ENCODE measurements at places on chromosomes 4 and X.

GRCh38 chr4:109559625-109559982 lies 442 bp upstream of the MCUB start:
- peak; percentile 31 for ATAC-seq

DNA sequence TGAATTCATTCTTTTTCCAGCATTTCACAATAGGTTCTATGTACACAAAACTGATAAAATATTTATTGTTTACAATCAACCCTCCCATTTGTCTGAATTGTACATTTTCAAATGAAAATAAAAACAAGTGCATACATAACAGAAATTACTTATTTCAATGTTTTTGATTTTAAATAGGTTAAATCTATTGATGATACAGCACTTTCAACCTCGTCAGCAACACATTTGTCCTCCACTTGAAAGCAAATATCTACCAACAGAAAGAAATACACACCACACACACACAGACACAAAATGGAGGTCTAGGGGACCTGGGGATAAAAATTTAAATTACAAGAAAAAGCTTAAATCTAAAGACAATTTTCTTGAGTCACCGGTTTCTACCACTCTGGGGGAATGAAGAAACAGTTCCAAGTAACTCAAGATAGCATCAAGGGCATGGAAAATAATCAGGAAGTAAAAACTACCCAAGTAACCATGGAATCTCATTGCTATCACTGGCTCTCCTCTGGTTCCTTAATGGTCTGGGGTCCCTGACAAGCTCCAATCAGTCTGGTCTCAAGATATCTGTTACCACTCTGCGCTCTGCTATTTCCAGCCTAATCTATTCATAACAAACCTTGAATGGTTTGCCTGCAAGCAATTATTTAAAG lies 27.6 kb downstream of the ANKRD17 start:
- no peak for ATAC-seq

DNA sequence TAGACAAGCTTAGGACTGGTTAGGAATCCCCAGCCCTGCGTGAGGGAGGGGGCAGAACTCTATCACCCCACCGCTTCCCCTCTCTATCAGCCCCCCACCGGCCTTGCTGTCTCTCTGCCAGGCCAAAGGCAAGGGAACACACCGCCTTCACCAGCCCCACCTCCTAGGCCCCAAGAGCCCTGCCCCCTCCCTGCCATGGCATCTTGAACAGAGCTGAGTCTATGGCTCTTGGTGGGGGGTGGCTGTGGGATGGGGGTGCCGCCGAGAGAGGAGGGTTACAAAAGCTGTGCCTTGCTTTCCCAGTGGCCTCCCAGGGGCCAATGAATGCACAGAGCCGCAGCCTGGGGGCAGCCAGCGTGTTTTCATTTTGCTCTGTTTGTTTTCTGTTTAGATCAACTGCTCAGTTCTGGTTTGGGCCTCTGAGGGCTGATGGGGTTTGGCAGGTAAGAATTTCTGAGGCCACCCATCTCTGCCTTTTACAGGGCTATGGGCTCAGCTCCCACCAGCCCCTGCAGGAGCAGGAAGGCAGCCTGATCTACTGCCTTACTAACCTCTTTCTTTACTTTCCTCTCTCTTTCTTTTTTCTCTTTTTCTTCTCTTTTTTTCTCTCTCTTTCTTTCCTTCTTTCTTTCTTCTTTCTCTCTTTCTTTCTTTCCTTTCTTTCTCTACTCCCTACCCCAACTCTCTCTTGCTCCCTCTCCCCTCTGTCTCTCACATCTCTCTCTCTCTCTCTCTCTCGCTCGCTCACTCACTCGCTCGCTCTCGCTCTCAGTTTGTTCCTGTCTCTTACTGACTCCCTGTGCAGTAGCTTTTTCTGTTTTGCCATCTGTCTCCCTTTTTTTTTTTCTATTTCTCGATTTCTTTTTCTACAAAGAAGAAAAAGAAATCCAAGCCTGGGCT lies 128.3 kb downstream of the PJA1 start:
- ATAC-seq: no peak

GRCh38 chr4:164997324-164997723 lies 19.9 kb upstream of the TRIM61 start:
- ATAC-seq: no peak

GRCh38 chr4:176814770-176815169 lies 22.0 kb upstream of the VEGFC start:
- no peak for ATAC-seq

DNA sequence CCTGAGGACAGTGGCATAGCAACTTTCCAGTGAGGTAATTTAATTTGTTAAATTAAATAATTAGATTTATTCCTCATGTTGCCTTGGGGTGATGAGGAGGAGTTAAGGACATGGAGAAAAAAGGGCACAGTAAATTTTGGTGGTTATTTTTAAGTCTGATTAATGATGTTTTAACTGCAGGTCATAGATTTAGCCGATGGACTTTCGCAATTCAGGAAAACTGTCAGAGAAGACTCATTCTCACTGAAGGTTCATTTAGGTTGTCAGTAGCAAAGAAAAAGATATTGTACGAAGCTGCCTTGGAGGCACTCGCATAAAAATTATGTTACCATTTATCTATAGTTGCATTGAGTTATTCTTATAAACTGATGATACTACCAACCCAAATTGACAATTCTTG lies 164.2 kb upstream of the PITX2 start:
- no peak for ATAC-seq

- no peak for ATAC-seq
These were observed 36.1 kb upstream of the RNF150 start for GRCh38 chr4:141169391-141169790.

DNA sequence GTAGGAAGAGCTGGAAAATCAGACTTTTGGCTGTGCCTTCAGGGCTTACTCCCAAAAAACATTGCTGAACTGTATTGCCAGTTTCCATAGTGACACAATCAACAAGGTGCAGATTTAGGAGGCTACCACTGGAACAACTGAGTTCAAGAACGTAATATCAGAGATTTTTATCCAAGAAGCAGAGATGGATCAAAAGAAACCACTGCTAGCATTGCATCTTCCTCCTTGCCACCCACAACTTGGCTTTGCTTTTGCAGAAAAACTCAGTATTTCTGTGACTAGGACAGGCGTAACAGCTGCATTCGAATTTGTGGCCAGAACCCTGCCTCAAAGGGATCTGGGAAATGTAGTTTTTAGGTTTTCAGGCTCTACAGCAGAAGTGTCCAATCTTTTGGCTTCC lies 27.8 kb upstream of the WDFY3 start:
- ATAC-seq: no peak

DNA sequence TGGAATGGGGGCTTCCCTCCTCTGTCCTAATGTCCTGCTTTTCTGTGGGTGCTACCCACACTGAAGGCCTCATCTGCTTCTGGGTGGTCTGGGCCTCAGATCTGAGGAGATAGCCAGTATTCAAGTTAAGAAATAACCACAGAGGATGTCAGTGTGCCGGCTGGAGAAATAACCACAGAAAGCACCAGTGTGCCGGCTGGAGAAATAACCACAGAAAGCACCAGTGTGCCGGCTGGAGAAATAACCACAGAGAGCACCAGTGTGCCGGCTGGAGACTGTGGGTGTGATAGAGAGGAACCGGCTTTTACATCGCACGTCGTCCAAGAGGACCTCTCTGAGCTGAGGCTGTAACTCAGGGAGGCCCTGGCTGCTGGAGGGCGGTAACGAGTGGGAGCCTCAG lies 65.7 kb upstream of the PSAPL1 start:
- ATAC-seq: no peak

GRCh38 chr4:41428601-41429279 lies 109.2 kb upstream of the LIMCH1 start:
- ATAC-seq: no peak

DNA sequence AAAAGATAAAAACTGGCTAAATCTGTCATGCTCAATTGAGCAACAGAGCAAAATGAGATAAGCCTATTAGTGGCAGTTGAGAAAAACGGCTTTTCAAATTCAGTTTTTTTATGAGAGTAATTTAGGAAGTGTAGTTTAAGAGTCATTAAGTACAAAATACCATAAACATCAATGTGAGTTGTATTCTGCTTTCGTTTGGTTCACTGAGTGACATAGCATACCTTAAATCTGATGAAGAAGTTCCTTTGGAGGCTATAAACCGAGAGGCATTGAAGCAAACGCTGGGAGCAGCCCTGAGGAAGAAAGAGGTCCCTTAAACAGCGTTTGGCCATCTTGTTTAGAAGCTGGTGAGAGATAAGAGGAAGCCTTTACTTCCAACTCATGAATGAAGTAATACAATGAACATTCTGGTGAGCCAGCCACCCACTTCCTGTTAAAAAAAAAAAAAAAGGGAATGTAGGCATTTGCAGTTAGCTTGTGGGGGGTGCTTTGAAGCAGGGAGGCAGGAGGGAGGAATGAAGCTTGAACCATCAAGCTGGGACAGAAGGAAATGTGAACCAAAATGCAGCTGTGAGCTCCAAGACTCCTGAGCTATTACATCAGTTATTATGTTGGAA lies 132.3 kb downstream of the ZNF330 start:
- no peak for ATAC-seq

GRCh38 chr4:139833151-139833910 lies 167.7 kb downstream of the MGST2 start:
- ATAC-seq: no peak

GRCh38 chr4:145731028-145731427 lies 51.1 kb downstream of the C4orf51 start:
- ATAC-seq: no peak

DNA sequence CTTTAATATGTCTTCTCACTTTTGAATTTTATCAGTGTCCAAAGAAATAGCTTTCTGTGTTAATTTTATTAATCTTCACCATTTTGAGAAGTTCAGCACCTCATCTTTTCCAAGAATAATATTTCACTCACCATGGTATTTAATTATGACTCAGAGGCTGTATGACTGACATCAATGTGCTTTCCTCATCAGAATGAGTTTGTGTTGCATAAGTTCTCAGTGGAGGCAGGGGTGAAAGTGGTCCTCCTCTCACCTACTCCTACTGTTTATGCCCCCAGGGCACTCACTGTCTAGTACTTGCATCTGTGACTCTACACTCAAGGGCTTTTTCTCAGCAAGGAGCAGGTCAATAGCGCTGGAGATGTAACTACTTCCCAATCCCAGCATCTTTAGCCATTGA lies 905.3 kb upstream of the INTU start:
- no peak for ATAC-seq

- no peak for ATAC-seq
These were observed 55.2 kb downstream of the HTRA3 start for GRCh38 chr4:8324640-8325239.

- no peak for ATAC-seq
These were observed 365.1 kb upstream of the CXorf51A start for GRCh38 chrX:147179625-147180024.

- peak; percentile 68 for ATAC-seq
These were observed at the start of gene BEX3 for GRCh38 chrX:103376118-103376978. Gene BEX3, plus strand, starts transcription at chrX:103376538. Its CDS starts 984 bp downstream, at chrX:103377522.

DNA sequence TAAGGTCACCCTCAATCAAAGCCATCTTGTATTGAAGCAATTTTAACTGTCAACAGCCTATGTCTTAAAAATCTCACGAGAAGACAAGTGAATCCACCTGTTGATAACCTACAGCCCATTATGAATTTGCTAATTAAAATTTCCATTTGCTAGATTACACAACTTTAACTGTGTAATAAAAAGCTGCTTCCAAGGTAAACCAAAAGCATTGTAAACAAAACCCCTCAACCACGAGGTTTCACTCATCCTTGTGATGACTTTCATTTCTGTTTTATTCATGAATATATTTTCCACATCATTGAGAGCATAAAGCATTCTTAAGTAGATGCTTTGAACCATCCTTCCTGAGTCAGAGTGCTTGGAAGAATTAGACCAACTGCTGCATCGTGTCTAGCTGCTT lies 217.5 kb upstream of the GYPA start:
- no peak for ATAC-seq

- no peak for ATAC-seq
These were observed 2.1 kb upstream of the GALNT7 start for GRCh38 chr4:173166491-173166890.

- no peak for ATAC-seq
These were observed 228.1 kb downstream of the THOC2 start for GRCh38 chrX:123504630-123505270.

GRCh38 chrX:84477114-84477513 lies 25.1 kb downstream of the HDX start:
- ATAC-seq: no peak

- no peak for ATAC-seq
These were observed 132.6 kb downstream of the COMMD8 start for GRCh38 chr4:47330866-47331265.

GRCh38 chr4:28702571-28702970 lies 1841.9 kb downstream of the STIM2 start:
- no peak for ATAC-seq

DNA sequence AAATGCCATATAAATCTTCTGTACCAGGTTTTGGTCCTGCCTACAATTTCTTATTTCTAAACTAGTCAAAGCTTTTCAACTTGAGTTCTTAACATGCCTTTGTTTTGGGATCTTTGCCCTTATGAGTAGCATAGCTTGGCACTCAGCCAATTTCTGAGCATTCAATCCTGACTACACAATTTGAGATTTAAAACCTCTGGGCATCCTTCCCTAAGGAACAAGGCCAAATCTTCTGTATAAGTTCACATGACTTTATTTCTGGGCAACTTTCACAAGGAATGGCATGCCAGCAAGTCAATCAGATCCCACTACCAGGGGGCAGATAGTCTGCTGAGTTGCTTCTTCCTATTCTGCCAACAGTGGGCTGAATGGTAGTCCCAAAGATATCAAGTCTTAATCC lies 254.2 kb downstream of the ADAMTS3 start:
- ATAC-seq: no peak

DNA sequence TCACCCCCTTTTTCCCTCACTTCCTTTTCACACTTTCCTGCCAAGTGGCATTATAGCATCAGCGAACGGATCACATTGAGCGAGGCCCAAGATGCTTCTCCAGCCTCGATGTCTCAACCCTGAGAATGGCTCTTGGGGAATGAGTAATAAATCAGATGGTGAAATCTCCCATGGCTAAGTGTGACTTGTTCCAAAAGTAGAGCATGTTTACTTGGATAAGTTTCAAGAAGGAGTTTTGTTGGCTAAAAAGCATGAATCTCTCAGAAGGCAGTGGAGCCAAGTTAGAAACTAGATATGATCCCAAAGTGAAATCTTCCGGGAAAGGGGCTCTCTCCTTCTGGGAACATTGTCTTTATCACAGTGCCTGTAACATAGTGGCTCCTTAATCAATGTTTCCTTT lies 316.3 kb downstream of the CAMK2D start:
- peak; percentile 30 for ATAC-seq

DNA sequence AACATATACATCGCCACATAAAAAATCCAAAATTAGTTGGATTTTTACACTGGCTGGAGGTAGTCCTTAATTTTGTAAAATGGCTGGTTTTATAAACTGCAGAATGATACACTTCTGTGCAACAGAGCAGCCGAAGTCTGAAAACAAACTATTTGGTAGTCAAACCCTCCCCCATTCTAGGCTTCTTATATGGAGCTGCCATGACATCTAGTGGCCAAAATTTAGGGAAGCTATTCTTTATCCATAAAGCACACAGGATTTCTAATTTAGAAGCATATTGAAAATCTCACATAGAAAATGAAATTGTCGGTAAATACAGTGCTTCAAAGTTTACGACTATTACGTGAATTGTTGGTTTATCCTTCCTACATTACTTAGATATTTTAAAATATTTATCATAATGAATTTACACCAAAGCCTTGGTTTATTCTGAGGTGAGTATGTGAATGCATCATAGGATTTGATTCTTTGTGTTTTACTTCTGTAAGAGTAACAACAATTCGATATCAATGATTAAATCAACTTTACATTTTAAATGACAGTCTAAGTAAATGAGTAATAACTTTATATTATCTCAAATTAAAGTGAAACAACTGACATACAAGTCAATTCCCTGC lies 113.4 kb upstream of the FAM241A start:
- no peak for ATAC-seq

GRCh38 chrX:134798472-134798871 lies 140.2 kb upstream of the PLAC1 start:
- no peak for ATAC-seq

- ATAC-seq: no peak
These were observed 24.3 kb upstream of the PGM2 start for GRCh38 chr4:37802068-37802666.
